ENCODE measurements at places on chromosomes 2 and 18.

GRCh38 chr2:230999477-230999876 is 3.6 kb downstream of the SPATA3 start:
- no peak for DNase-seq

DNA sequence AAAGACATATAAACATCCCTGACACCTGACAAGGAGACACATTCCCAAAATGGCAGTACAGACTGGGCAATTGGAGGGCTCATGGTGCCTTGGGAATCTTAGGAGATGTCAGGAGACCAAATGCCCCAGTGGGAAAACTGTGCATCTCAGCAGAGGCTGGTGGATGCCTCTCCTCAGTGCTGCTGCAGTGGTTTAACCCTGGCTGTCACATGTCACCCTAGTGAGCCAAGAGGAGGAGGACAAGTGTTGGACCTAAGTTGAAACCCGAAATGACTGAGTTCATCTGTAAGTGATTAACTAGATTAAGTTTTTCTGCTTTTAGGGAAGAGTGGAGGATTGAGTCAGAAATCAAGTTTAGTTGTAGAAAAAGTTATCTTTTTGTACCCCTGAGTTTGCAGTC is 5.2 kb upstream of the NAGK start:
- DNase-seq = no peak

DNA sequence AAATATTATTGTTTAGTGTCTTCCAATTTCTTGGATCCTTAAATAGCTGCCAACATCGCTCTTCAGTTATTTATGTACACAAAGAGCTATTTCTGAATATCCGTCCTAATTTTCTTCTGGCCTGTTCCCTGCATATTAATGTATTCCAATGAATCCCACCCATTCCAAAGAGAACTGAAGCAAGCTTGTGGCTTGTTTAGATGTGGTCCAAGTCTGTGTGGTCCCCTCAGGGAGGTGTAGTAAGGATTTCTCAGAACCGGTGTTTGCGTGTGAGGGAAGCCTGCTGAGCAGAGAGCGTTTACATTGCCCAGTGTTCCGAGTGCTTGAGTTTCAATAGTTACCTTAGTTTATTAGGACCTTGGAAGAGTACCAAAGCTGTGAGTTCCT is 25.1 kb upstream of the IL1R1 start:
- no peak for DNase-seq

- no peak for DNase-seq
These were observed 305.0 kb upstream of the ID2 start for GRCh38 chr2:8376603-8377410.

GRCh38 chr18:8525692-8526091 is 83.5 kb upstream of the RAB12 start:
- DNase-seq = peak; percentile 17

DNA sequence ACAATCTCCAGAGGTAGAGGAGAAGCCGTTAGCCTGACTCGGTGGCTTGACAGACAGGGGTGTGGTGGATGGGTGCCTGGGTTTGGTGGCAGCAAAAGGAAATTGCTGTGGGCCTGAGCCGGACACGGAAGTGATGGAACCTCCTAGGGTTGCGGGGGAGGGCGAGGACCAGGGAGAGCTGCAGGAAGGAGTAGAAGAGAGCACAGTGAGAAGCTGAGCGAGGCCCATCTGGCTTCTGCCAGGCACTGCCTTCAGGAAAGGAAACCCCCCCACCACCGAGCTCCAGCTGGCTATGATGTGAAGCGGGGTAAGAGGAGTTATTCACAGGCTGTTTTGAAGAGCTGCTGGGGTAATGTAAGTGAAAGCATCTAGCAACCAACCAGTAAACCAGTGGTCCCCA is 134.6 kb downstream of the TSN start:
- peak; percentile 18 for DNase-seq

- no peak for DNase-seq
These were observed 147.0 kb downstream of the GCA start for GRCh38 chr2:162490761-162491470.

GRCh38 chr2:62374301-62375112 is 131.5 kb downstream of the TMEM17 start:
- DNase-seq = no peak

GRCh38 chr2:86308984-86309695 is 28.3 kb downstream of the REEP1 start:
- DNase-seq = no peak

- DNase-seq = no peak
These were observed 2.4 kb upstream of the FSIP2 start for GRCh38 chr2:185736210-185736609.

GRCh38 chr2:175853616-175853890 is 148.5 kb downstream of the LNPK start:
- no peak for DNase-seq

GRCh38 chr18:25341831-25342230 is 10.1 kb downstream of the ZNF521 start:
- DNase-seq = no peak

GRCh38 chr18:59060551-59060950 is 79.1 kb upstream of the SEC11C start:
- DNase-seq = no peak

- no peak for DNase-seq
These were observed 37.4 kb downstream of the TTC32 start for GRCh38 chr2:19864381-19864780.

Measured in HL-60 (cell line).